NCI-H524 (cell line): ENCODE measurements at places on chromosomes 7 and 10.
A peak's percentile ranks its signal among the peaks of the same experiment; 100 is the strongest.

DNA sequence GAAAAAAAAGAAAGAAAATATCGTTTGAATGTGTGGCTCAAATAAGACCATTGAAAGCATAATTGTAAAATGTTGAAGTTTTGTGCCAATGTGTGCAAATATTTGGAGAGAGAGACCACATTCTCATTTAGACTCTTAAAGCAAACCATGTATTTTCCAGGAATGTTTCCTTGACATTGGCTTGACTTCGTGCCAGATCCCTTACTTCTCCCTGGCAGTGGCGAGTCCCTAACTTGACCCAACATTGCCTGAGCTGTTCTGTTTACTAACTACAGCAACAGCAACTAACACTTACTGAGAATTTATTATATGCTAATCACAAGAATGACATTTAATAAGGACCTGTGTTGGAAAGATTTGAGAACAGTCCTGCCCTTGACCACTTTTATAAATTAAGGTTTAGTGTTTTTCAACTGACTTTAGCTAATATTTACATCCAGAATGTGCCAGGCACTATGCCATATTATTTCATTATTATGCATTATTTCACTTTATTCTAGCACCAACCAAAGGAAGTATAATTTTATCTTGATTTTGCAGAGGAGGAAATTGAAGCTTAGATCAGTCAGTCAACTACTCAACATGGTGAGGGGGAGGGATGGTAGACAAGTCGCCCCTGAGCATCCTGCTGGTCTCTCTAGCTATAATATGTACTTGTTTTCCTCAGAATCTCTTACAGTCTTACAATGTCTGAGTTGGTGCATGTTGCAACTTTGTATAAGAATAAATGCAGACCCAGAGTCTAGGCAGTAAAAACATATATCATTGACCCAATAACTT lies 29.7 kb downstream of the ZNF467 start:
- DNase-seq, result no peak

DNA sequence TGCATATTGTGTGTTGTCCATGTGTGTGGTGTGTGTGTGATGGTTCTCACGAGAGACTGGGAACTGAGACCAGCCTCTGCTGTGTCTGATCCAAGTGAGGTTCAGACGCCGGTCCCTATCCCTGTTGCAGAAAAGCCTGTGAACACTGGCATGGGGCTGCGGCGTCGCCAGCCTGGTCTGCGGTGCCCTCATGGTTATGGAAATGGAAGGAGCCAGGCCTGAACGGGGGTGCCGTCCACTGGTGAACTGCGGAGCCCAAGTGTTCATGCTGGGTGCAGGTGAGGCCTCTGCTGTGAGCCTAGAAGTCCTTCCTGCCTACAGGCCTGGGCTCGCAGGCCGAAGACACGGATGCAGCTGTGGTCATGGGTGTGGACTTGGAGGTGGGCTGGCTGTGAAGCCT lies 18.7 kb upstream of the NCAPG2 start:
- no peak for DNase-seq

DNA sequence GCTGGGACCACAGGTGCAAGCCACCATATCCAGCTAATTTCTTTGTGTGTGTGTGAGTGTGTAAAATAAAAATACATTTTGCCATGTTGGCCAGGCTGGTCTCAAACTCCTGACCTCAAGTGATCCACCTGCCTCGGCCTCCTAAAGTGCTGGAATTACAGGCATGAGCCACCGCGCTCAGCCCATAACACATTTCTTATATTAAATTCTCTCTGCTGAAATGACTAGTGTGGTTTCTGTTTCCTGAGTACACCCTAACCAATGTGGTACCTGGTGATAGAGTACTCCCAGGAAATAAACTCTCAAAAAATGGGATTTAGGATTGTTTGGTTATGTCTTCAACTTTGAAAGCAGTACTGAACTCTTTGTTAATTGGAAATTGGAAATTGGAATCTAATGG lies 19.4 kb upstream of the FHIP2A start:
- DNase-seq, result no peak

DNA sequence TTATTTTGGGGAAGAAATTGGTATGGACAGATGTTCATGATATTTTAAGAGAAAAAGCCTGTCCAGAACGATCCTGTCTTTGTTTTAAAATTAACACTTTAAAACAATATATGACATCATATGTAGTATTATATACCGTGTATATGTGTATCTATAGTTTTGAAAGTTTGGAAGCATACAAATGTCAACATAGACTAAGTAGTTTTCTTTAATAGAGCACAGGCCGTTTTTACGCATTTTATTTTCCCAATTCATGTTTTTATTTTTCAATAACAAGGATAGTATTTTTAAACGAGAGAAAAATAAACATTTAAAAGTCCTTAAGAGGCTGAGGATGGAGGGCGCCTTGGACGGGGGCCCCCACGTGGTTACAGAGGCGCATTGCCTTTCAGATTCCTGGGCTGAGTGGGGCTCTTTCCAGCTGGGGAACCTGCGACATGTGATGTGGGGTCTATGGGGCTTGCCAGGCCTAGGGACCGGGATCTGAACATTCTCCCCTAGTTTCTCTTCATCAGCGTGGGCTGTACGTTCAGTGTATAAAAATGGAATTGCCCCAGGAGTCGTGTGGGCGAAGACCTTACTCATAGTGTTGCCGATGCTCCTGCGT lies 127.8 kb upstream of the ZNF746 start:
- peak; percentile 36 for DNase-seq

DNA sequence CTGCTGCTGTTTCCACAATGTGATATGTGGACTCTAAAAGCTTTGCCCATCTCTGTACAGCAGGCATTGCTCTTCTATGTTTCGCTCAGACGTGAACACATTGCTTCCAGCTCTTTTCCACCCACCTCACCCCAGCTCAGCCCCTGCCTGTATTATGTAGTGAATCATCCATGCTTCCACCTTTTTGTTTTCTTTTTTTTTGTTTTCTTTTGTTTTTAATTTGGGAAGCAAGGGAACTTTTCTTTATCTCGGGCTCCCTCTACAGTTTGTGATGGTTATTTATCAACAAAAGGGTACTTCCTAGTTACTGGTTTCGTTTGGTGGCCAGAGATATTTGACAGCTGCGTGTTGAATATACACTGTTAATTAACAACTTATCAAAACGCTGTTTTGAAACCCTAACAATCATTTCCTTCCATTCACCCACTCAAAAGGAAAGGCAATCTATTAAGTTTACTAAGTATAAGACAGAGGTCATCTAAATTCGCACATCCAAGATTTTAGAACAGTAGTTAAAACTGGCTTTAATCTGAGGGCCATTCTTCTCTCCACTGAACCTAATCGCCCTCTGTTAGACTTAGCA lies 127.9 kb upstream of the STK17A start:
- no peak for DNase-seq

GRCh38 chr7:107551936-107552335 lies 11.8 kb downstream of the COG5 start:
- no peak for DNase-seq

- DNase-seq, result no peak
These were observed 332.4 kb downstream of the PTEN start for GRCh38 chr10:88195841-88196240.

- no peak for DNase-seq
These were observed 877 bp upstream of the NOD1 start for GRCh38 chr7:30479202-30480120.
